NCI-H82 (cell line): ENCODE measurements at places on chromosomes 5 and 9.

GRCh38 chr5:31730139-31730538 is 91.2 kb downstream of the PDZD2 start:
- DNase-seq: no peak

- DNase-seq: no peak
Measured at GRCh38 chr5:168207450-168208029, 83.9 kb upstream of the WWC1 start.

- DNase-seq: no peak
Measured at GRCh38 chr5:179553875-179554274, 3.5 kb downstream of the RUFY1 start.

GRCh38 chr9:102521097-102521755 is 473.9 kb upstream of the CYLC2 start:
- no peak for DNase-seq

GRCh38 chr5:32851559-32852173 is 140.5 kb downstream of the NPR3 start:
- no peak for DNase-seq

DNA sequence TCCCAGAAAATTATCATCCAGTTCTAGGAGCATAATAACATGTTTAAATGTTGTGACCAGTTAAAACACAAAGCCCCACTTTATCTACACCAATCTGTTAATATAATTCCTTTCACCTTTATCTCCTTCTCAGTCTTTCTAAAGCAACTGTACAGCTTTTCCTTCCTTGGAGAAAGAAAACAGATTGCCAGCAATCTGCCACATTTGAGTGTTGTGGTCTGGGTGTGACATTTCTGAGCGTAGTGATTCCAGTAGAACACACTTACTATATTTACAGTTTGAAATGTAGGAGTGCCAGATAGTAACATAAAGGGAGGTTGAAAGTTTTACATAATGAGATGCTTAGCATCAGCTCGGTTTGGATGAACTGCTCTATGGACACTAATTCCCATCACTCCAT is 76.1 kb downstream of the KCNN2 start:
- DNase-seq: no peak

- DNase-seq: no peak
Measured at GRCh38 chr5:71695071-71695470, 24.0 kb upstream of the CARTPT start.

- DNase-seq: peak; percentile 6
Measured at GRCh38 chr9:72476617-72477437, 44.6 kb upstream of the TMC1 start.

DNA sequence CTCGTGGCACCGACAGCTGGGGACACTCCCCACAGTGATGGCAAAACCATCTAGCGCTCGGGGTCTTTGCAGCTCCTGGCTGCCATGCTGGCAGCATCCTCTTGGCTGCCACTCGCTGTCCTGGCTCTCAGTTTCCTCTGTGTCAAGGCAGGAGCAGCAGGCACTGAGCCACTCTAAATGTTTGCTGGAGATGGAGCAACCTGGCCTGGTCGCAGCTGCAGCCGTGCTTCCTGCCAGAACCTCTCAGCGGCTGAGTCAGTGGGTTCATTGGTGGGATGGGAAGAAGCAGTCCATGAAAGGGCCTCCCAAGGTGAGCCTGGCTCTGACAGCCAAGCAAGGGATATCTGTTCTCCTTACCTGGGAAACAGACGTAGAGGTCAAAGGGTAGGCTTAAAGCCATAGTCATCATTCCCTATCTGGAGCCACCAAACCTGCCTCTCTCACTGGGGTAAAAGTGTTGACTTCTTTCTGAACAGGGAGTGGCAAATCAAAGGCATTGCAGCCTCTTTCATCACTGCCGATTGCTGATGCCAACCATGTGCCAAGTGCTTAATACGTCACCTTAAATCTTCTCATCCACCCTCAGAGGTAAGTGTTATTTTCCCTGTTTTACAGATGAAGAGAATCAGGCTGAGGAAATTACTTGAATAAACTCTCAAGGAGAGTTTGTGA is 304.8 kb upstream of the ZNF462 start:
- DNase-seq: no peak

DNA sequence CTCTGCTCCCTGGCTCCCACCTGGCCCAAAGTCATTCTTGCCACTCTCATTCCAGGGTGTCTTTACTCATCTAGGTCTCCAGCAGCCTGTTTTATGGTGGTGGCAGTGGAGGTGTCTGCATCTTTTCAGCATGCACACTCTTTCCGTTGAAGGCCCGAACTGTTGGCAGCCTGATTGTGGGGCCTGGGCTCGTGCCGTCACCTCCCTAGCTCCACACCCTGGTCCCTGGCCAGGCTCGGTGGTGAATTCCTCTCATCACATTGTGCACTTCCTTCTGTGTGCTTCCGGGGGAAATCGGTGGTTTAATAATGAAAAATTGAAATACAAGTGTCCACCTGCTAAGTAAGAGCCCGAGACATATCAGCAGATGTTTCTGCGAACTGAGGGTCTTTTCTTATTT is 214.3 kb downstream of the TRIO start:
- DNase-seq: no peak
